ENCODE measurements at places on chromosomes 1 and 21.

DNA sequence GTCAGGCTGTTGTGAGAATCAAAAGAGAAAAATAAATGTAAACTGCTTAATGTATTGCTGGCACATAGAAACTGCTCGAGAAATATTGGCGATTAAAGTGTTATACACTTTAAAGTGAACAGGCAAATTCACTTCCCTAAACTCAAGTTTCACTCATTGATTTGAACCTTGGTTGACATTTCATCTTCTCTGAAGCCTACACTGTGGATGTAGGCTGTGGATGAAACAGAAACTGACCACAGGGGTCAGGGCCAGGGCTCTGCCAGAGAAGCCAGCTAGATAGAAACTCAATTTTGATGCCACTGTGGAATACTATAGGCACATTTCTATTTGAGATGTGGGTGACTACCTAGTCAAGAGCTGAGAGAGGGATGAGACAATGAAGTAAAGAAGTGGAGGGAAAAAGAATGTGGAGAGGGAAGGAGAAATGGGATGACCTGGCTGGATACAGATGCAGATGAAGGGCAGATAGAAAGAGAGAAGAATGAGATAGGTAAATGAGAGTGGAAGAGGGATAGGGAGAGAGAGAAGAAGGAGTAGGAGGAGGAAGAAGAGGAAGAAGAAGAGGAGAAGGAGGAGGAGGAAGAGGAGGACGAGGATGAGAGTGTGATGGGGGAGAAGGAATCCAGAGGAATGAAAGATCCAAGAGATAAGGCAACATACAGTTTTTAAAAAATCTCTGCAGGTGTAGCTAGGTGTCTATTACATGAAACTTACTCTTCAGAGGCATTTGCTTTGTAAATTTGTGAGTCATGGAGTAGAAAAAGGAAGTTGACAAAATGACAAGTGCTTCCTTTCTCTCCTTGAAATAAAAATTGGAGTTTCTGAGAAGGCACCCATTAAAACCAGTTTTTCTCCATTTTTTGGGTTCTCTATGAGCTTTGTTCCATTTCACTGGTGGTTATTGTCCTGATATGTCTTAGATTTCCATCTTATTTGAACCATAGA is 17.4 kb upstream of the CD1D start:
- DNase-seq: no peak

DNA sequence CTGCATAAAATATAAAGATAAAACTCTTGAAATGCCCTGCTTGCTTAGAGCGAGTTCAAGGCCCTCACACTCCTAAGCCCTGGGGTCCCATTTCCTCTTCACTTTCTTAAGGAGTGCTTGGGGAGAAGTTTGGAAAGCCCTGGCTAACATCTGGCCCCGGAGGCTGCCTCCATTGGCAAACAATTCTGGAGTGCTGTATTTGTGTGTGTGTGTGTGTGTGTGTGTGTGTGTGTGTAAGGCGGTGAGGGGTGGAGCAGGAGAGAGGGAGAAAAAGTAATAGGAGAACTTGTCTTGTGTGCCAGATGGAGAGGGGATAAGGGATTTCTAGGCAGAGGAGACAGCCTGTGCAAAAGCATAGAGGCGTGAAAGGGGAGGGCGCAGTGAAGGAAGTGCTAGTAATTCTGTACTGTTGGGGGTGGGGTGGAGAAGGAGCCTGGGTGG is 578 bp upstream of the TRIM62 start:
- no peak for DNase-seq

DNA sequence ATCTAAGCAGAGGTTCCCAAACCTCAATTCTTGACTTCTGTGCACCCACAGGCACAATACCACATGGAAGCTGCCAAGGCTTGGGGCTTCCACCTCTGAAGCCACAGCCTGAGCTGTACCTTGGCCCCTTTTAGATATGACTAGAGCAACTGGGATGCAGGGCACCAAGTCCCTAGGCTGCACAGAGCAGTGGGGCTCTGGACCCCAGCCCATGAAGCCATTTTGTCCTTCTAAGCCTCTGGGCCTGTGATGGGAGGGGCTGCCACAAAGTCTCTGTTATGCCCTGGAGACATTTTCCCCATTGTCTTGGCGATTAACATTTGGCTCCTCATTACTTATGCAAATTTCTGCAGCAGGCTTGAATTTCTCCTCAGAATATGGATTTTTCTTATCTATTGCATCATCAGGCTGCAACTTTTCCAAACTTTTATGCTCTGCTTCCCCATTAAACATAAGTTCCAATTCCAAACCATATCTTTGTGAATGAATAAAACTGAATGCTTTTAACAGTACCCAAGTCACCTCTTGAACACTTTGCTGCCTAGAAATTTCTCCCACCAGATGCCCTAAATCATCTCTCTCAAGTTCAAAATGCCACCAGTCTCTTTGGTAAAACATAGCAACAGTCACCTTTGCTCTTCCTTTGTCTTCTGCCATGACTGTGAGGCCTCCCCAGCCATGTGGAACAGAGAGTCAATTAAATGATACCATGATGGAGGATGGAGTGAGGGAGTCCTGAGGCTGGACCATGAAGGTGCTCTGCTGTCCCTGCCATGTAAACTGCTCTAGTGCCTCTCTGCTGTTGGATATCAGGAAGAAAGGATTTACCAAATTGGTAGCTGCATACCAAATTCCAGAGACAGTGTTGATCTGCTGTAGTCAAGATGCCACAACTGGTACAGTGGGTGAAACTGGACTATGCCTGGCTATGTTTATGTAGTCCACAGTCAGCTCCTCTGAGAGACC is 37.6 kb downstream of the RUNX3 start:
- no peak for DNase-seq

GRCh38 chr1:64453688-64454087 is 16.2 kb upstream of the CACHD1 start:
- DNase-seq: no peak

- DNase-seq: no peak
These were observed 83.0 kb downstream of the KIRREL1 start for GRCh38 chr1:158076441-158076840.

- DNase-seq: no peak
These were observed 765 bp upstream of the HIPK1 start for GRCh38 chr1:113928187-113928930.

GRCh38 chr1:48246727-48247126 is 24.2 kb downstream of the SLC5A9 start:
- no peak for DNase-seq

DNA sequence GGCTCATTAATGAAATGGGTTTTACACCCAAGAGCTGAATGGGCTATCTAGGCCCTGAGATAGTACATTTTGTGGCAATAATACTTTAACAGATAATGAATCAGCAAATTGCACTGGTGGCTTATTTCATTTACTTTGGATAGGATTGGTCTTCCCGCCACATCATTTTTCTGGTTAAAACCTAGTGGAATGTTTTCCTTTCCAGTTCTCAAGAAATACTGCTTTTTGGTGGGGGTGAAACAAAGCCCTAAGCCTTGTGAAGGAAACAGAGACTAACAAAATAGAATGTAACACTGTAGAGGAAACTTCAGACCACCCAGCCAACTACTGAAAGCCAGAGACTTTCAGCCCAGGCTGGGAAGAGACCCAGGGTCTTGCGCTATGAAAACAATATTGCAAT is 172.2 kb downstream of the HHIPL2 start:
- no peak for DNase-seq

All from ELF-1 (cell line).